ENCODE measurements at places on chromosomes 12 and 14.

GRCh38 chr14:21414137-21414631, 30.4 kb upstream of the SUPT16H start:
- DNase-seq = no peak

DNA sequence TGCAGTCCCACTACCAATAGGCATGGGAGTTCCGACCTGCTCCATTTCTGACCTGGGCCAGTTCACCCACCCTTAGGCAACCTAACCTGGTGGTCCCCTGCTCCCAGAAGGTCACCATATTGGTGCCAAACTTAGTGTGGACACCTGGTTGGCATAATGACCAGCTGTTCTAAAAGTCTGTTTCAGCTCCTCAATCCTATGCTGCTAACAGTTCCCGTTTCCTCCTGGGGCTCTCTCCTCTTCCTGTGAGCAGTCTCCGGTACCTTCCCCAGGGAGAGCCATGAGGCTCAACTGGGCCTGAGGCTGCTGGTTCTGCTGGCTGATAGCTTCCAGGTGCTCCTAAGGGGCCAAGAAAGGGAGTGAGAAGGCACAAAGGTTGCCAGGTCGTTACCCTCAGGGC, 15.9 kb upstream of the BLTP3B start:
- no peak for DNase-seq

DNA sequence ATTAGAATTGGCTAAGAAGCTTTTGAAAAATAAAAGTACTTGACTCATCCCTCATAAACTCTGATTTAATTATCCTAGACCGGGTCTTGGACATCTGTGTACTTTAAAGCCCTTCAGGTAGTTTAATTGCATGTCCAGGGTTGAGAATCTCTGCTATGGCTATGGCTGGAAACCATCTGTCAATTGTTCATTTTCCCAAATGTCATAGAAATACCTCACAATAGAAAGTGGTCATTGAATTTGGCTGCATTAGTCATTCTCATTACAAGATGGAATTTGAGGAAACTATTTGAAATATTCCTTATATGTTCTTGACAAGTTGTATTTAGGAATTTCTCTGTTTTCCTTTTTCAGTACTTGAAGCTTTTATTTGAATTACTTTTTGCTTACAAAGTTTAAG, 111.3 kb downstream of the TSHR start:
- no peak for DNase-seq

DNA sequence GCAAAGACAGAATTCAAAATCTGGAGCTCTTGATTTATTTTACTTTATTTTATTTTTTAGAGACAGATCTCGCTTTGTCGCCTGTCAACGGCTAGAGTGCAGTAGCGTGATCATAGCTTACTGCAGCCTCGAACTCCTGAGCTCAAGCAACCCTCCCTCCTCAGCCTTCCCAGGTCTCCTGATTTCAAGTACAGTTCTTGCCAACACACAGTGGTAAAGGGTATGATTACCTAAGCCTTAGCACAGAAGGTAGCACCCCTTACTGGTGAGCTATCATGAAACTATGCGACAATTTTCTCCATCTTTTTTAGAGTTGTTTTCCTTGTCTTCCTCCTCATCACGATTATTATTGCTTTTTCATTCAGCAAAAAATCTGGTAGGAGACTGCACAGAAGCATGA, 94.3 kb upstream of the ETV6 start:
- no peak for DNase-seq

GRCh38 chr12:80273144-80273543, 170.9 kb upstream of the PTPRQ start:
- DNase-seq = no peak
